ENCODE measurements at places on chromosomes 6 and 20.
A peak's percentile ranks its signal among the peaks of the same experiment; 100 is the strongest.

GRCh38 chr20:6030453-6031080, 23.3 kb downstream of the LRRN4 start:
- no peak for DNase-seq

DNA sequence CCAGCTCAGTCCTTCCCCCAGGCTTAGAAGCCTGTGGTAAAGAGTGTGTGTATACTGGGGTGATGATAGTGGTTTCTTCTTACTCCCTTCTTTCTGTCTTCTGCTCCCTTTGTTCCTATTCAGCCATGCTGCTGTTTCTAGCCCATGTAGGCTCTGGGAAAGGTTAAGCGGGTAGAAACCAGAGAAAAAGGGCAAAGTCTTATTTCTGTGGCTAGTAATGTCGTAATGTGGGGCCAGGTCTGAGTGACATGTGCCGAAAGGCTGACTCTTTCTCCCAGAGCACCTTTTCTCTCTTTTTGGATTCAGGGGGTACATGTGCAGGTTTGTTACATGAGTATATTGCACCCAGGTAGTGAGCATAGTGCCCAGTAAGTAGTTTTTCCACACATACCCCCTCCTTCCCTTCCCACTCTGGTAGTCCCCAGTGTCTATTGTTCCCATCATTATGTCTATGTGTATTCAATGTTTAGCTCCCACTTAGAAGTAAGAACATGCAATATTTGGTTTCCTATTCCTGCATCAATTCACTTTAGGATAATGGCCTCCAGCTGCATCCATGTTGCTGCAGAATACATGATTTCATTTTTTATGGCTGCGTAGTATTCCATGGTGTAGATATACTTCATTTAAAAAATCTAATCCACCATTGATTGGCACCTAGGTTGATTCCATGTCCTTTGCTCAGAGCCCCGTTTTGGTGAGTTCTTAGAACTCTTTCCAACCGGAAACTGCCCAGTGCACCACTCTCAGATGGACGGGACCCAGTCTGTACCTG, 74.3 kb downstream of the EFHC1 start:
- DNase-seq, result no peak

DNA sequence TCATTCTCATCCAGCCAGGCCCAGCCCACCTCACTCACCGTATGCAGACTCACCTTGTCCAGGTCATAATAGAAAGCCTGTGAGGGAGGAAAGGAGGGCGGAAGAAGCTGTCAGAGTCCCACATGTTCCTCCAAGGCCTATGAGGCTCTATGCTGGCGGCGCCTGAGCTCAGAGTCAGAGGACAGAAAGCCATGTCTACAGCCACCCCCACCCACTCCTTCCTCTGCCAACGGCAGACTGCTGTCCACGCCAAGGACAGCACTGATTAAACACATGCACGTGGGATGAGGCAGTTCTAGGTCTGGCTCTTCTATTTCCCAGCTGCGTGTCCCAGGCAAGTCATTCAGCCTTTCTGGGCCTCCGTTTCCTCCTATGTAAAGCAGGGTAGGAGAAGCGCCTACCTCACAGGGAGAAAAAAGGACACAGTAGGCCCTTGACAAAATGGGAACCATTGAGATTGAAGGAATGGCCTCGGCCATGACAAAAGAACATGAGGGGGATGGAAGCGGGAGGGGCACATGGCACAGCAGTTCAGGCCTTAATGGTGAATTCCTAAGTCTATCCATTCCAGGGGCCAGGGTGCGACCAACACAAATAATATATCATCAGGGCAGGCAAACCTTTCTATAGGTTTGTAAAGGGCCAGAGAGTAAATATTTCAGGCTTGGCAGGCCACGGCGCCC, 80.1 kb downstream of the RIPOR3 start:
- no peak for DNase-seq

DNA sequence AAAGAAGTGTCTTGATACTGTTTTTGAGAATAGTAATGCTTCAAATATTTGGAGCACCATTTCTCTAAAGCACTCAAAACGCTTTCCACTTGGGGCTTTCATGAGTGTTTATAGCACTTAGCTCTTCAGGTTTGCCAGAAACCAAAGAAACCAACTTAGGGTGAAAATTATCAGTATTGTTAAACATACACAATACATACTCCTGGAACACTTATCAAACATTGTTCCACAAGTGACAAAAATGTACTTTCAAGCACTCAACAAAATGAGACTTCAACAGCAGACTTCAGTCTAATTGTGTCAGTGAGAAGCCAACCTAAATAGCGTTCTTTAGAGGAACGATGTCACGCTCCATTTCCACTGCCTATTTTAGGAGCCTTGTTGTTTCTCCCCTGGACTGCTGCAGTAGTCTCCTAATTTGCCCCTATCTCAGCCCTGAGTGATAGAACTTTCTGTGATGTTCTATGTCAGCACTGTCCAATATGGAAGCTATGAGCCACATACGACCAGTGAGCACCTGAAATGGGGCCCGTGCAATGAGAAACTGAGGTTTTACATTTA, 461.3 kb downstream of the KIF16B start:
- DNase-seq, result no peak

DNA sequence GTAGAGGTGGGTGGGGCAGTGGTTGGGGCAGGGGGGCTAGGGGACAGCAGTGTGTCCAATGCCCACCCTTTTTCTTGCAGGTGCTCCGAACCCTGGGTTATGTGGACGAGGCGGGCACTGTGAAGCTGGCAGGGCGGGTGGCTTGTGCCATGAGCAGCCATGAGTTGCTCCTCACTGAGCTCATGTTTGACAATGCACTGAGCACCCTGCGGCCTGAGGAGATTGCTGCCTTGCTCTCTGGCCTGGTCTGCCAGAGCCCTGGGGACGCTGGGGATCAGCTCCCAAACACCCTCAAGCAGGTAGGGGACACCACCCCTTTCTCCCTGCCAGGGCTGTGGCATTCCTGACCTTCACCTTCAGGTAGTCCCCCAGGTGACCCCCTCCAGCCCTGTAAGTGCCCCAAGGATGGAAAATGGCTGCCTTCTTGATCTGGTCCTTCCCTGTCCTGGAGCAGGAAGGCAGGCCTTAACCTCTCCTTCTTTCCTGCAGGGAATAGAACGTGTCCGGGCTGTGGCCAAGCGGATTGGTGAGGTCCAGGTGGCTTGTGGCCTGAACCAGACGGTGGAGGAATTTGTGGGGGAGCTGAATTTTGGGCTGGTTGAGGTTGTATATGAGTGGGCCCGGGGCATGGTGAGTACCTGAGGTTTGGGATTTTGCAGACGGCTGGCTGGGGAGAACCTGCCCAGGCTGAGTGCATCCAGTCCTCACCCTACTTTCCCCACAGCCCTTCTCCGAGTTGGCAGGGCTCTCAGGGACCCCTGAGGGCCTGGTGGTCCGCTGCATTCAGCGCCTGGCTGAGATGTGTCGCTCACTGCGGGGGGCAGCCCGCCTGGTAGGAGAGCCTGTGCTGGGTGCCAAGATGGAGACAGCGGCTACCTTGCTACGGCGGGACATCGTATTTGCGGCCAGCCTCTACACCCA, 2.9 kb downstream of the DXO start:
- DNase-seq, result no peak

DNA sequence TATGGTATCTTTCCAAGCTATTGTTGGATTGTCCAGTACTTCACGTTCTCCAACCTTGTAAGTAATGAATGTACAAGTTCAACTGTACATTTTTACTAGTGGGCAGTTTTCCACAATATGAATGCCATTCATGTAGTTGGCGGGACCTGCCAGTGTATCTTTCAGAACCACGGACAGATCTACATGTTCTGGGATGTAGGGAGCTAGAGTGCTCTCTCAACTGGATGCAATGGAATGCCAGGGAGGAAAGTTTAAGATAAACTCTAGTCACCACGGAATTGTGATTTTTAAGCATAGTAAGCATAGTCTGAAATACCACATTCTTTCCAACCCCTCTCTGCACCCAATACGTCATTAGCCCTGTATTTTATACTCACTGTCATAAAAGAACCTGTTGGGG, 21.5 kb upstream of the HLA-C start:
- peak; percentile 25 for DNase-seq

GRCh38 chr6:81844686-81845085, 92.2 kb upstream of the TENT5A start:
- DNase-seq, result no peak

GRCh38 chr6:95578106-95578410, 723 bp downstream of the MANEA start:
- no peak for DNase-seq

DNA sequence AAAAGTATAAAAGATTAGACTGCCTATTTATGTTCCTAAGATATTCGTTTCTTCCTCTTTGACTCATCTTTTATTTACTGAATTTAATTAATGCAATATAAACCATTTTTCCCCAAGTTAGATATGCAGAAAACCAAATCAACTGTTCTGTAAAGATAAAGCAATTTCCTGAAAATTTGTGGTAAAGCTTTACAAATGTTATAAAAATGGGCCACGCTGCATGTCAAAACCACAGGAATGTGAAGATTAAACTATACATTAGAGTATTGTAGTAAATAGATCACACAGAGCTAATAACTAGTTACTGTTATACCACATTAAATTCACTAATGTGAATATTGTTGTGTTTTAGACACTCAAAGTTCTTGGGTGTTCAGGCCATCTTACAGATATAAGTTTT, 83.4 kb downstream of the OPN5 start:
- no peak for DNase-seq

GRCh38 chr6:30837870-30838269, 46.4 kb upstream of the DDR1 start:
- DNase-seq, result no peak

DNA sequence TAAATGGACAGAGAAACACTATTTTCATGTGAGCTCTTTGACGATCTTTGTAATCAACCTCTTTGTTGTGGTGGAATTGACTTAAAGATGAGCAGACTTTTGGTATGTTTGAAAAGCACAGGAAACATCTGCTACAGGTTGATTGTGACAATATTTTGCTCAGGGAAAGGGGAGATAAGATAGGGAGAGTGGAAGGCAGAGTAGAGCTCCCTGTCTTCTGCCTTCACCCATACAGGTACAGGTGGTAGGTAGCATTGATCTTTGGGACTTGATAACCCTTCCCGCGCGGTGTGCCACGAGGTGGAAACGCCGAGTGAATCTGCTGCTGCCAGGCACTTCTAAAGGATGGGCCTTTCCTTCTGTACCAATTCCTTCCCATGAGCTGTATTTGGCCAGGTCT, 183.6 kb downstream of the UTRN start:
- DNase-seq, result no peak

DNA sequence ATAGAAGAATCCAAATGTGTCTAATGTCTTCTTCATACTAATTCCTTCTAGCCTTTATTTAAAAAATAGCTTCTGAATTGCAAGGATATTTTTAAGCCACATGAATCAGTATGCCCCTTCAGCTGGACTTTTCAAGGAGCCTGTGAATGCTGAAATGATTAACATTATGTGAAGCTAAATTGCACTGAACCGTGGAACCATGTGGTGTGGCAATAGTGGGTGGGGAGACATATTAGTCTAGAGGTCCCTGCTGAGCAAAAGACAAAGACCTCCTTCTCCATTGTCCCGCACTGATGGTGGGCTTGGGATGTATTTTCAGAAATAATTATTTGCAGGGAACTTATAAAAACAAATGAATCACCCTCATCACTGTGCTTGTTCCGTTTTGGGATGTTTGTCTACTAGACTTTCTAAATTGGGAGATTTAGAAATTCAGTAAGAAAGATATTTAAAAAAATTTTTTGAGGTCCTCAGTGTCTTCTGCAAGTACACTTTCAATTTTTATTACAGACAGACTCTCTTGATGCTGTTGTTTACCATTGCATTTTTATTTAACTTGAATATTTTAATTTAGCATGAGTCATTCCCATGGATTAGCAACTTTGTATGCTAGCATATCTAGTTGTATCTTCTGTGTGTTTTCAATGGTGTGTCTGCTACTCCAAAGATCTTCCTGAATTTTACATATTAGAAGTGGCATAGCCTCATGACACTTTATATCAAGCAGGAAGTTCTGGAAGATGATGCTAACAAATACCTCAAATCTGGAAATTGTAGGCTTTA, 238.1 kb downstream of the LAMA2 start:
- DNase-seq, result no peak

DNA sequence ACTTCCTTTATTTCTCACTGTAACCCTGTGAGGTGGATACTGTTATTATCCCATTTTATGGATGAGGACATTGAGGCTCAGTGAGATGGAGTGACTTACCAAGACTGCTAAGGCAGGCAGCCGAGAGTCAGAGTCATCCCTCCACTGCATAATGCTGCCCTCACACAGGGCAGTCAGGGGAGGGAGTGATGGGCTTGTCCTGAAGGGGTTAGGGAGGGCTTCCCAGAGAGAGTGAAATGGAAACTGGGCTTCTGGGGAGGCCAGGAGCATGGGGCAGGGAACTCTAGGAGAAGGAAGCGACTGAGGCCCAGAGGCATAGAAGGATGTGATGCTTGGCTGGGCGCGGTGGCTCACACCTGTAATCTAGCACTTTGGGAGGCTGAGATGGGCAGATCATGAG, 31.1 kb downstream of the TM9SF4 start:
- no peak for DNase-seq

- DNase-seq, result no peak
Measured at GRCh38 chr20:37846573-37846972, 56.4 kb upstream of the VSTM2L start.

DNA sequence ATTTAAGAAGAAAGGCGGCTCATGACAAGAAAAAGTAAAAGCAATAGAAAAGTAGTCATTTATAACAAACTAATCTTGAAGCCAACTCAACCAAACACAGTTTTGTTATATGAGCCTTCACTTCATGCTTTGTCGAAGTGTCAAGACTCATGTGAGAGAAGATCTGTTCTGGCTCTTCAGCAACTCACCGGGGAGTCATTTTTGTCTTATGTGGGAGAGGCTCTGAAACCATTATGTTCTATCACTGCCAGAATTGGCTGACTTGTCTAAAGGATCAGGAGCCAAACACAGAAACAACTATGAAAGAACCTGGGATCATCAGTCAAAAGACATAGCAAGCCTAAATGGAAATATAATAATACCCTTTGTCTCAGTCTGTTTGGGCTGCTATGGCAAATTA, 105.2 kb downstream of the CDK19 start:
- DNase-seq, result no peak

DNA sequence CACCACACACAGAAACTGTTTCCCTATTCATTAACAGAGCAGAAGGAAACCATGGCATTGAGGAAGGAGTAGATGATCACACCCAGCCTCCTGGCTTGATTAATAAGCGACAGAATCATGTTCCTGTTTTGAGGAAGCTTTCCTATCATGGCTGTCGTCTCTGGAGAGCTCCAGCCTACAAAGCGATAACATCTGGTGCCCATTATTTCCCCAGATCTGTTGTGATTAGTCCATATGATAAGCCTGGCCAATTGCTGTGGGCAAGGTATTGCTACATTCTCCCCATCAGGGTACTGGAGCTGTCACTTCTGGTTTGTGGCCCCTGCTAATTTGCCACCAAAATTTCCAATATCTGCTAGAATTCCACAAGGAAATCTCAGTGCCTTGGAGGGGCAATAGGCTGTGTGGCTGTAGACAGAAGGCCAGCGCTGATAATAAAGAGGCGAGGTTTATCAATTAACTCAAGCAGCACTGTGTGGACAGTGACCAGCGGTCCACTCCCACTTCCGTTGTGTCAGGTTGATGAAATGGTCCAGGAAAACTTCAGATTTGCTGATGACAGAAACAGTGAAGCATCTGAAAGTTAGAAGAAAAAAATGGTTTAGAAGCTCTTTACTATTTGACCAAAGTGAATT, 66.4 kb downstream of the OLIG3 start:
- no peak for DNase-seq

DNA sequence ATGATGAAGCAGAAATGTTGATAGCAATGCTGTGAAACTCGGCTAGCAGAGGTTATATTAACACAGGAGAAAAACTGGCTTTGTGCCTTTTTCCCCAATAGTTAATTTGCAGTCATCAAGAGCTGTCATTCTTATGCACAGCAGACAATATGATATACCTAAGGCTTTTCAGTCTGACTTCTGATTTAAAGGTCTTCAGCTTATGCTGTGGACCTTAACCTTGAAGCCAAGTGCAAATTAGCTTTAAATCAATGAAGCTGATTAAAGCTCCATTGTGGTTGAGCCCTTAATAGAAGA, 171.6 kb upstream of the ID4 start:
- no peak for DNase-seq
